ENCODE measurements at places on chromosomes 5 and 9.

DNA sequence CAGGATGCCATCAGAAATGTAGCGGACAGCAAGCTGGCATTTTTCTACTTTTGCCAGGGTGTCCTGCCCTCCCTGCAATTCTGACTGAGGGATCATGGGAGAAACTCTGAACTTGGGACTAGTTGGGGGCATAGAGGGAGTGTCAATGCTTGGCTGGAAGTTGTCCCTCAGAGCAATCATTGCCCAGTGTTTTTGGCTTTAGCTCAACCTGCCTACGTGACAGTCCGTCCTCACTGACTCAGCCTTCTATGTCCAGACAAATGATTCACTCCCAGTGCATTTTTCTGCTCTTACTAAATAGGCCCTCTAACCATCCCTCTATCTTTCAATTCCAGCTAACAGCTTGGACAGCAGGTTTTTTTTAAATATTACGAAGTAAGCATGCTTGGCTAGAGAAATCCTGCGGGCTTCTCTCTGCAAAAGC, 627.4 kb downstream of the TLR4 start:
- DNase-seq, result no peak

GRCh38 chr9:96317335-96317980, 15.5 kb upstream of the HSD17B3 start:
- DNase-seq, result peak; percentile 5

- no peak for DNase-seq
Measured at GRCh38 chr5:59833448-59833847, 60.1 kb downstream of the PDE4D start.

- no peak for DNase-seq
Measured at GRCh38 chr5:170362656-170363055, 26.5 kb downstream of the KCNMB1 start.

- DNase-seq, result no peak
Measured at GRCh38 chr5:93577854-93578812, 2.9 kb downstream of the NR2F1-AS1 start.

DNA sequence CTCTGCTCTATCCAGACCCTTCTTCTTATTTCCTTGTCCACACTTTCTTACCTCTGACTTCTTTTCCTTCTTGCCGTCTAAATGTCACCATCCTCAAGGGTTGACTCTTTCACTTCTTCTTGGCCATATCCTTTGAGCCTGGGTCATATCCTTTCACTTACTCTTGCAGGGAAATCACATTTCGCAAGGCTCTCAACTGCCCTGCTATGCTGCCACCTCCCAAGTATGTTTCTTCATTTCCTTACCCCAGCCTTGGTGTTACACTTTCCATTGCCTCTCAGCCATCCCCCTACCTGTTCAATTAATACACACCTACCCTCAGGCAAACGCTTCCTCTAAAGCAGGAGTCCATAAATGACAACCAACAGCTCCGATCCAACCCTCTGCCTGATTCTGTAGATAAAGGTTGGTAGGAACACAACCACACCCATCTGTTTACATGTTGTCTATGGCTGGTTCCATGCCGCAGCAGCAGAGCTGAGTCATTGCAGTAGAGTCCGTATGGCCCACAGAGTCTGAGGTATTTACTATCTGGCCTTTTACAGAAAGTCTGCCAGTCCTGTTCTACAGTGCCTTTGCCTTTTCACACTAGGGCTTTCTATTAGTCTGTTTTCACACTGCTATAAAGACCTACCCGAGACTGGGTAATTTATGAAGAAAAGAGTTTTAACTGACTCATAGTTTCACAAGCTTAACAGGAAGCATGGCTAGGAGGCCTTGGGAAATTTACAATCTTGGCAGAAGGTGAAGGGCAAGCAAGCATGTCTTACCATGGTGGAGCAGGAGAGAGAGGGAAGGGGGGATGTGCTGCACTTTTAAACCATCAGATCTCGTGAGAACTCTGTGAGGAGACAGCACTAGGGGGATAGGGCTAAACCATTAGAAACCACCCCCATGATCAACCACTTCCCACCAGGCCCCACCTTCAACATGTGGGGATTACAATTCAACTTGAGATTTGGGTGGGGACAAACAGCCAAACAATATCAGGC, 97.9 kb downstream of the SV2C start:
- DNase-seq, result no peak

GRCh38 chr5:107873877-107874276, 203.1 kb upstream of the EFNA5 start:
- no peak for DNase-seq

DNA sequence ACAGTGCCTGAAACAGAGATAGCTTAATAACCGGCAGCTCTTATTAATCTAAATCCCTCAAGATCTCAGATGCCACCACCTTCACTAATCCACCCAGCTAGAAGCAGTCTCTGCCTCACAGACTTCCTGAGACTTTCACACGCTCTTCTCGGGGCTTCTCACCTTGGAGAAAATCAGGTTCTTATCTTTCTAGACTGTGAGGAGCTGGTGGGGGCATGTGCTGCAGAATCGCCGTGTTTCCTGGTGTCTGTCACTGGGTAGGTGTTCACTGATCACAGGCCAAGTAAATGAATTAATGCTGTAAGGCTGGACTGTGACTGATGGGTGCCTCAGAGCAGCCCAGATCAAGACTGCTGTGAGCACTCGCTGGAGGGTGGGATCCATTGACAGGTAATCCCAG, 101.7 kb downstream of the PSD2 start:
- DNase-seq, result no peak

DNA sequence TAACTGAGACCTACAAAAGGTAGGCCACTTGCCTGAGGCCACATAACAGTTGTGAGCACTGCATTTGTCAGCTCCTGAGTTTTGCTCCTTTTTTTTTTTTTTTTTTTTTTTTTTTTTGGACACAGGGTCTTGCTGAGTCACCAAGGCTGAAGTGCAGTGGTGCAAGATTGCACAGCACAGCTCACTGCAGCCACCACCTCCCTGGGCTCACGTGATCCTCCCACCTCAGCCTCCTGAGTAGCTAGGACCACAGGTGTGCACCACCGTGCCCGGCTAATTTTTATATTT, 37.1 kb downstream of the LAMC3 start:
- no peak for DNase-seq

DNA sequence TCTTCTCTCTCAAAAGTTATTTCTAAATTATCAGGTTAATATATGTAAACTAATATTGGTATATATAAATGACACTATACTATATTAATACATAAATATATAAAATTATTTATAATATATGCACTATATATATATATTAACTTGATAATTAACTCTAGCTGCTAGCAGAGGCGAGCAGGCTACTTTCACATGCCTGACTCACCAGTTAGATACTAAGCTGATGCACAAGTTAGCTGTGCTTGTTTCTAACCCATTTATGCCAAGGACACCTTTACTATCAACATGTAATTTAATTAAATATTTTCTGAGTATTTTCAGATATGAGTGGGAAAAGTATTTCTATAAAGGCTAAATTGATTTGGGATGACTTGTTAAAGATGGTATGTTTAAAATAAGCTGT, 70.1 kb downstream of the TRIO start:
- DNase-seq, result no peak

- no peak for DNase-seq
Measured at GRCh38 chr5:10432059-10433008, 9.3 kb upstream of the ROPN1L start.

GRCh38 chr9:1001838-1002237, 25.4 kb downstream of the DMRT3 start:
- no peak for DNase-seq

GRCh38 chr5:60959156-60959555, 14.2 kb downstream of the NDUFAF2 start:
- no peak for DNase-seq

- DNase-seq, result no peak
Measured at GRCh38 chr5:55278778-55279177, 28.7 kb downstream of the DHX29 start.

DNA sequence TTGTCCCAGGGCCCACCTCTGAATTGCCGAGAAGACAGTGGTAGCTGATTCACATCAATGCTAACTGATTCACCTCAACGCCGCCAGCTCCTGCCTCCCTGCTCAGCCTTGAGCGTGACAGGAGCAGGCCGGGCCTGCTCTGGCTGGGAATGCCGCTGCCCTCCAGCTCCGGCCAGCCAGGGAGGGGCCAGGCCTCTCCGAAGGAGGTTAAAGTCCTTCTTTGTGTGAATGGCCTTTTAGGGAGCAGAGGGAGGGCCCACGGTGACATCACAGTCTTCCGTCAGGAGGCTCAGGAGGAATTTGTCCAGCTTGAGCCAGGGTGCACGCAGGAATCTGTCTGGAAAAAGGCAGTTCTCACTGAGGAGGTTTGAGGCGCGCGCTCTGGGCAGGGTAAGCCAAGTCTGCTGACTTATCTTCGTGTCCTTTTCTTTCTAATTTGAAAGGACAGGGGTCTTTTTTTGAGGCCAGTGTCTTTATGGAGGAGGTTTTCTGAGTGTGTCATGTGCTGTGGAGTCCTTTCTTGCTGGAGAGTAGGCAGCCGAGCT, 82.7 kb downstream of the C9orf152 start:
- no peak for DNase-seq

DNA sequence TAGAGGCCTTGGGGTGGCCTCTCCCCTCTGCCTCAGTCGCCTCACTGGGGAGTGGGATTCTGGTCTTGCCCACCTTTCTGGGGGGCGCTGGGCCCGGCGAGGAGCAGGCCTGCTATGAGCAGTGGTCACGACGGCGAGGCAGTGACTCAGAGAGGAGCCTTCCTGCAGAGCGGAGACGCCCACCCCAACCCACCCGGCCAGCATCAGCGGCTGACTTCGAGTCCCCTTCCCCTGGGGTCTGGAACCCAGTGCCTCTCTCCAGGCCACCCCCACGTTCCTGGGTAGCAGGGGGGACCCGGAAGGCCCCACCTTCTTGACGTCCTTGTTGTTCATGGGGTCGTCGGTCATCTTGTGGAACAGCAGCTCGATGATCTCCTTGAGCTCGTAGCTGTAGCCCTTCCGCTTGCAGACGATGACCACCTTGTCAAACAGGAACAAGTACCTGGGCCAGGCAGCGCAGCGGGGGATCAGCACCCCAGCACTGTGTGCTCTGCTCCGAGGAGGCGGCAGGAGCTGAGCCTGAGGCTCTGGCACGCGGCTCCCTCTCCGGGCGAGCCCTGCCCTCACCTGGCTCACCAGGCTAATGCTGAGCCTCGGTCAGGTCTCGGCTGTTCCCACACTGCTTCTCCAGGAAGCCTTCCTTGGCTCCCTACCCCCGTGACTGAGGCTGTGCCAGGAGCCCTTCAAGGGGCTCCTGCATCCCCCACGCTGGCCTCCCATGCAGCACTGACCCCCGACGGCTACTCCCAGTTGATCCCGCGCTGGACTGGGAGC, 50.1 kb upstream of the SARDH start:
- no peak for DNase-seq

DNA sequence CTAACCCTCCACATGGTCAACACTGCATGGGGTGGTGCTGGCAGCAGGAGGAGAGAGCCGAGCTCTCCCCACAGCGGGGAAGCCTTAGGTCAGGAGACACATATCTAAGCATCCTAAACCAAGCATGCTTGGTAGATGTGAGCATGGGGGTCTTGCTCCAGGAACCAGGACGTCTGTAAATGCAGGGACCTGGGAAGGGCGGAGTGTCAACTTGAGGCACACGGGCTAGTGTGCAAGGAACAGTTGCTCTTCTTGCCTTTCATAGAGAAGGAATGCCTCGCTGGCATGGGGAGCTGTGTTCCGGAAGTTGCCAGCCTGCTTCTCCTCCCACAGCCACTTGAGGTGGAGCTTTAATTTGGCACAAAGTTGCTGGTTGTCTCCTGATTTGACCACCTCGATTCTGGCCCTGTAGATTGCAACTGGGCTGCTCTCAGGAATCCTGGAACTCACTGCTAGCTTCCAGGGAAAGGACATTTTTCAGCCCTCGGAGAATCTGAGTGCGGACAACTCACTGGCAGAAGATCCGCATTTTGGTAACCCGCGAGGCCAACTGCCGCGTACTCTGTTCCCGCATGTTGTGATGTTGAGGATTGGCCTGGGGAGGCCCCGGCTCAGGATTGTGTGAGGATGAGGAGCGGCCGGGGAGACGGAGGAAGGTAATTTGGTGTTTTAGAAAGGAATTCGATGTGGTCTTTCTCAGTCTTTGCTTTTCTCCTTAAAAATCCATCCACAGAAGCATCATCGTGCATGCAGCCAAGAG, 370.3 kb upstream of the IRX1 start:
- DNase-seq, result no peak

- no peak for DNase-seq
Measured at GRCh38 chr9:114288193-114289091, 34.5 kb upstream of the ORM1 start.

DNA sequence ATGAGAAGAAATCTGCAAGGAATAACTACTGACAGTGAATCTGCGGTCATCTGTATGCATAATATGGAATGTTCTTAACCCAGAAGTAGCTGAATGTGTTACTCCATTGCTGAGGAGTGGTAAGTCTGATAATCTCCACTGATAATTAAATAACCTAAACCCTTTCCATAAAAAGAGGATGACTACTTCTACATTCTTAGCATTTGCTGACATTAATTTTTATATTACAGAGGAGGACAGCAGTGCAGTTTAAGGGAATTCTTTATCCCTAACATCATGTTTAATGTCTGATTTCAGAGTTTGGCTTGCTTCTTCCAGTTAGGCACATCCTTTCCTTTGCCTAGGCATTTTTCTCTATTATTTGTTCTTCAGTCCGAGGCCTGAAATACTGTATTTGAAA, 52.2 kb downstream of the CDC42SE2 start:
- no peak for DNase-seq

DNA sequence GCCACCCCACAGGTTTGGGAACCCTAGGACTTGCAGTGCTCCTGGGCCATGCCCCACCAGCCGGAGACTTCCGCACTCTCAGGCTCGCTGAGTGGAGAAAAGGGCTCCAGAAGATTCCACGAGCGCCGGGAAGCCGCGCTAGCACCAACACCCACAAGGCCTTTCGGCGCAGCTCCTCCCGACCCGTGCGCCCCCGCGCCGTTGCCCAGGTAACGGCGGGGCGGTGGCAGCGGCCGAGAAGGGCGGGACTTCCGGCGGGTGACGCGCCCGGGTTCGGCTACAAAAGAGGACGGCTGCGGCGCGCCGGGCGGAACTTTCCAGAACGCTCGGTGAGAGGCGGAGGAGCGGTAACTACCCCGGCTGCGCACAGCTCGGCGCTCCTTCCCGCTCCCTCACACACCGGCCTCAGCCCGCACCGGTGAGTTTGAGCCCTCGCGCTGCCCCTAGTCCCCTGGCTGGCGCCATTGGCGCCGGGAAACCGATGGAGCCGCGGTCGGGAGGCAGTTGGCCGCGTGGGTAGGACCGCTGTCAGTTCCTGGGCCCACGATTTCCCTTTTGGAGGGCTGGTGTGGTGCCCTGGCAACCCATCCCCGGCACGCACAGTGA, at the start of gene DNAJA1:
TSS of gene DNAJA1 (plus strand) at position 308 of the 606 bp plus-strand sequence. CDS start 1,212 bp downstream, outside the sequence.
- peak; percentile 88 for DNase-seq

GRCh38 chr5:8523501-8523900, 654.6 kb downstream of the MTRR start:
- DNase-seq, result no peak

- DNase-seq, result no peak
Measured at GRCh38 chr5:33321026-33321425, 119.7 kb upstream of the TARS1 start.

DNA sequence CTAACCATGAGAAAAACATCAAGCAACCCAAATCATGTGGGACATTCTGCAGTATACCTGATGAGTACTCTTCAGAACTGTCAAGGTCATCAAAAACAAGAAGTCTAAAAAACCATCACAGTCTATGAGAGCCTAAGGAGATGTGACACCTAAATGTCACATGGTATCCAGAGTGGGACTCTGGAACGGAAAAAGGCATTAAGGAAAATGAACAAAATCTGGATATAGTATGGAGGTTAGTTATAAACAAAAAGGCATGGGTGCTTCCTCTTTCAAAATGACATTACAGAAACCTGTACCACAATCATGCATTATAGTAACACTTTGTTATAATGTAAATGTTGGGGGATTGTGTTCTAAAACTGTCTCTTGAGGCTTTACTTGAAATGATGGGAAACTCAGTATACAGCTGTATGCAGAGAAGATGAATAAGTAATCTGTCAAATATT, 47.4 kb downstream of the PRKACG start:
- DNase-seq, result no peak
